ENCODE measurements at places on chromosomes 16 and 17.

DNA sequence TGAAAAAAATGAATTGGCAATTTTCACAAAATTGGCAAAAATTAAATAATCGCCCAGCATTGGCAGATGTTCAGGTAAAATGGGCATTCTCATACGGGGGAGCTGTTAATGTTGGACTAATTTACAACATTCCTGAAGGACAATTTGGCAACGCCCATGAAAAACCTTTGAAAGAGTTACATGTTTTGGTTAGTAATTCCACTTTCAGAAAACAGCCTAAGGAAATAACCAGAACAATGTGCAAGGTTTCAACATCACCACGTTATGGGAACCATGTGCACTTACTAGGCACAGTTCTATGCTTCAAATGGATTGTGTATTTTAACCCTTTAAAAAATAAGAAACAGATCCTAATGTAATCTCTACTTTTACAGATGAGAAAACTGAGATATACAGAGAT, 62.7 kb downstream of the CDYL2 start:
- H3K27ac ChIP-seq: no peak overlapping the region
- H3K4me3 ChIP-seq: no peak overlapping the region
- no peak for DNase-seq
- H3K36me3 ChIP-seq: no peaks in the 10 kb centered on the region
- H3K27me3 ChIP-seq: no peaks in the 10 kb centered on the region

- H3K4me3 ChIP-seq: no peak overlapping the region
- peaks cover 28% of the 10 kb centered on the region for H3K4me1 ChIP-seq
- no peaks in the 10 kb centered on the region for H3K27me3 ChIP-seq
- H3K27ac ChIP-seq: no peak overlapping the region
- H3K36me3 ChIP-seq: peaks cover 22% of the 10 kb centered on the region
These were observed 59.8 kb downstream of the NEUROD2 start for GRCh38 chr17:39547713-39548478.

- H3K4me3 ChIP-seq: no peak overlapping the region
- no peak for DNase-seq
- H3K27me3 ChIP-seq: no peaks in the 10 kb centered on the region
- no peaks in the 10 kb centered on the region for H3K36me3 ChIP-seq
- peaks cover 1% of the 10 kb centered on the region for H3K4me1 ChIP-seq
These were observed 378.0 kb downstream of the SLC39A11 start for GRCh38 chr17:72714357-72714966.

DNA sequence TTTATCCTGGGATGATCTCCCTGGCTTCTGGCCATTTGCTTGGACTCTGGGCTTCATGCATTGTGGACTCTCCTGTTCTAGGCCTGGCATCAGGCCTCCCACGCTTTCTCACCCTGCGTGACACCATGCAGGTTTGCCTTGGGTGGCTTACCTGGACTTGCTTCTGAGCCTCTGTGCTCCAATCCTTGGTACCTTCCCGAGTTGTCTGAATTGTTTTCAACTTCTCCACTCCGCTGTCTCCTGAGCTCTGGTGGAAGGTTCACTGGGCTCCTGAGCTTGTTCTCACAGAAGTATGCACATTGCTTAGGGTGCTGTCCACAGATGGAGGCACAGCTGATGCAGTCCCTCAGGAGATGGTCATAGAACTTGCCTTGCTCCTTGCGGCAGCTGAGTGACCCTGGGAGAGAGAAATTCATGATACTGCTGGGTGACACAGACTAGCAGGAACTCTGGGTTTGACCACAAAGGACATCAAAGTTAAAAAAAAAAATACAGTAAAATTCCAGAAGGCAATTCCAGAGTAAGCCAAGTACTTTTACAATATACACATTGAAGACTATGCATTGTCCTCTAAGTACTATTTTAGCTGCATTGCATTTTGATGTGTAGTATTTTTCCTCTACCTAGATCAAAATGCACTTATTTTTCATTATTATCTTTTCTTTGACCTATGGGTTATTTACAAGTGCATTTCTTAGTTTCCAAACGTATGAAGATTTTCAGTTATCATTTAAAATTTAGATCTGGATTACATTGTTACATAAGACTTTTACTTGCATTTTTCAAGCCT, 23.1 kb downstream of the TNFRSF13B start:
- H3K4me3 ChIP-seq: no peak overlapping the region
- no peak overlapping the region for H3K27ac ChIP-seq
- H3K27me3 ChIP-seq: no peaks in the 10 kb centered on the region
- DNase-seq: no peak
- peaks cover 23% of the 10 kb centered on the region for H3K4me1 ChIP-seq

DNA sequence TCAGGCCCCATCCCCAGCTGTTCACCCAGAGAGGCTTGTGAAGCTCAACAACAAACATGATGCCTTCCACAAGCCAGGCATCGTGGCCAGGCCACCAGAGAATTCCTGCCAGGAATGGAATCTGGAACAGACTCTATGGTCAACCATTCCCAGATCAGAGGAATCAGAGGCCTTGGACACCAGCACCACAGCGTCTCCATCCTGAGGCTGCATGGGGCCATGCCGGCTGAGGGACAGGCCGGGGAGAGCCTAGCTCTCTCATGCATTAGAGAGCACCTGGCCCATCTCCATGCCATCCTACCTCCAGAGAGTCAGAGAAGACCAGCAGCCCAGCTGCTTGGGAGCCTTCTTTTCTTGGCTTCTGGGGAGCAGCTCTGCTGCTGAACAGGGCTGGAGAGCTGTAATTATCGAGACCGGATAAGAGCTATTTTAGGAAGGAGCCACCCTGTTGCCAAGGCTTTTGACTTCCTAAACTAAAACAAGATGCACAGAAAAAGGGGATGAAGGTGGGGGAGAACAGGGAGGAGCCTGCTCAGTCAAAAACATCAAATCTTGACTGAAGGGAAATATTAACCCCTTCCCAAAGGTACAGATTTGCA, 24.5 kb upstream of the MTMR4 start:
- no peak for DNase-seq
- H3K27ac ChIP-seq: no peak overlapping the region
- H3K4me3 ChIP-seq: no peak overlapping the region

DNA sequence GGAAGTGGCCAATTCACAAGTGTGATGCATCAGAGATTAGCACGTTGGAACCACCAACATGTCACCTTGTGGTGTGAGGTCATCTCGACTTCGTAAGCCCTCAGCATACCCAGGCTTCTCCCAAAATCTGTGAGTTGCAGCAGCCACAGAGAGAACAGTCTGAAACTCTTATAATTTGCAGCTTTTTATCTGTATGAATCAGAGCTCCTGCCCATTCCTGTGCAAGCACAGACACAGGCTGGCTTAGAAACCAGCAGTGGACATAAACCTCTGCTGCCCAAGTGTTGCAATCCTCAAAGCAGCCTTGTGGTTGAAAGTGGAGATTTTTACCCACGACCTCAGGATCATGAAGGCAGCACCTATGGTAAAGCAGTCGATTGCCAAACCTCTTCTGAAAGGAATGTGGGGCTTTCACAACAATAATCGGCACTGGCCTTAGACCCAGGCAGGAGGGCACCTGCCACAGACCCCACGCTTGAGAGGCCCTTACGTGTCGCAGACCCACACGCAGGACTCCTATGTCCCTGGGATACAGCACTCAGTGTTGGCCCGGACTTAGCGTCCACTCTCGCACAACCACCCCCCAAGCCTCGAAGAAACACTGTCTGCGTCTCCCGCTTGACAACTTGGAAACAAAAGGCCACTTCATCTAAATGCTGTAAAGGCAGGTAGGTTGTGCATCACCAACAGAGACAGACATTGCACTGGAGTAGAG, 24.5 kb upstream of the OSGIN1 start:
- no peak overlapping the region for H3K27ac ChIP-seq
- no peaks in the 10 kb centered on the region for H3K4me1 ChIP-seq
- DNase-seq: no peak

- H3K36me3 ChIP-seq: no peaks in the 10 kb centered on the region
- H3K27me3 ChIP-seq: no peaks in the 10 kb centered on the region
- H3K4me3 ChIP-seq: no peak overlapping the region
- no peak for DNase-seq
- H3K4me1 ChIP-seq: no peaks in the 10 kb centered on the region
- no peak overlapping the region for H3K27ac ChIP-seq
These were observed 79.5 kb upstream of the CCL1 start for GRCh38 chr17:34442387-34443111.

GRCh38 chr16:87741700-87742415, 23.9 kb downstream of the KLHDC4 start:
- no peaks in the 10 kb centered on the region for H3K4me1 ChIP-seq
- DNase-seq: no peak
- H3K27ac ChIP-seq: no peak overlapping the region
- no peak overlapping the region for H3K4me3 ChIP-seq

GRCh38 chr16:14502932-14503741, 126.9 kb downstream of the PARN start:
- no peak for DNase-seq
- no peaks in the 10 kb centered on the region for H3K27me3 ChIP-seq
- H3K4me3 ChIP-seq: no peak overlapping the region

DNA sequence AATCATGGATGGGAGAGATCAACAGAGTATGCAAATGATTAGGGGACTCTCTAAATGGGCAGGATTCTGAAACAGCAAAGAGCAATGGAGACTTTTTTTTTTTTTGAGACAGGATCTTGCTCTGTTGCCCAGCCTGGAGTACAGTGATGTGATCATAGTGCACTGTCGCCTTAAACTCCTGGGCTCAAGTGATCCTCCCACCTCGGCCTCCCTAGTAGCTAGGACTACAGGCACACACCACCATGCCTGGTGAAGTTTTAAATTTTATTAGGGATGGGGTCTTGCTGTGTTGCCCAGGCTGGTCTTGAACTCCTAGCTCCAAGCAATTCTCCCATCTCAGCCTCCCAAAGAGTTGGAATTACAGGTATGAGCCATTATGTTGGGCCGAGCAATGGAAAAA, 255.0 kb upstream of the ZFHX3 start:
- no peaks in the 10 kb centered on the region for H3K27me3 ChIP-seq
- no peak for DNase-seq
- H3K27ac ChIP-seq: no peak overlapping the region
- no peaks in the 10 kb centered on the region for H3K36me3 ChIP-seq

DNA sequence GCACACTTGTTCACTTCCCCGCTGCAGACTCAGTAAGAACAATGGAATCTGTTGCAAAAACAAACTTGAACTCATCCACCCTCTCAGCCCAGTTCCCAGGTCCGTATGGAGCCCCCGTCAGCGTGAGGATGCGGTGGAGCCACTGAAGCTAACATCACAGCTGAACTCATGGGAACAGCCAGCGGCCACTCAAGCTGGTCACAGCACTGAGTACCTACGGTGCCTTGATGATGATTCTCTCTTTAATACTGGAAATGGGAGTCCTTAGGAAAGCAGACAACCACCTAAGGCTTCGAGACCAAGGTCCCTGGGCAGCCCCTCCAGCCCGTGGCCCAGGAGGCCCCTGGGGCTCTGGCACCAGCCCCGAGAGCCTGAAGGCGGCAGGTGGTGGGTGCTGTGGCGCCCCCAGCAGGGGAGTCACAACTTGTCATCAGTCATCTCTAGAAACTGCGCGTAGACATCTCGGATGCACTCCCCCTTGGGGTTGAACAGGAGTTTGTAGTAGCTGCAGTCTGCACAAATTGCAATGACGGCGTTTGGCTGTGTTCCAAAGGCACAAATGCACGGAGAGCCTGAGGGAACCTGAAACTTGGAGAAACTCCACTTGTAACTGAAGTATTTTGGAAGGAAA, 31.0 kb upstream of the RHOT1 start:
- DNase-seq: peak; percentile 27
- peaks cover 3% of the 10 kb centered on the region for H3K4me1 ChIP-seq
- no peak overlapping the region for H3K27ac ChIP-seq
- no peak overlapping the region for H3K4me3 ChIP-seq
- H3K27me3 ChIP-seq: no peaks in the 10 kb centered on the region

- no peaks in the 10 kb centered on the region for H3K27me3 ChIP-seq
- H3K36me3 ChIP-seq: no peaks in the 10 kb centered on the region
These were observed 1.6 kb upstream of the KRTAP2-4 start for GRCh38 chr17:41067281-41067680.

DNA sequence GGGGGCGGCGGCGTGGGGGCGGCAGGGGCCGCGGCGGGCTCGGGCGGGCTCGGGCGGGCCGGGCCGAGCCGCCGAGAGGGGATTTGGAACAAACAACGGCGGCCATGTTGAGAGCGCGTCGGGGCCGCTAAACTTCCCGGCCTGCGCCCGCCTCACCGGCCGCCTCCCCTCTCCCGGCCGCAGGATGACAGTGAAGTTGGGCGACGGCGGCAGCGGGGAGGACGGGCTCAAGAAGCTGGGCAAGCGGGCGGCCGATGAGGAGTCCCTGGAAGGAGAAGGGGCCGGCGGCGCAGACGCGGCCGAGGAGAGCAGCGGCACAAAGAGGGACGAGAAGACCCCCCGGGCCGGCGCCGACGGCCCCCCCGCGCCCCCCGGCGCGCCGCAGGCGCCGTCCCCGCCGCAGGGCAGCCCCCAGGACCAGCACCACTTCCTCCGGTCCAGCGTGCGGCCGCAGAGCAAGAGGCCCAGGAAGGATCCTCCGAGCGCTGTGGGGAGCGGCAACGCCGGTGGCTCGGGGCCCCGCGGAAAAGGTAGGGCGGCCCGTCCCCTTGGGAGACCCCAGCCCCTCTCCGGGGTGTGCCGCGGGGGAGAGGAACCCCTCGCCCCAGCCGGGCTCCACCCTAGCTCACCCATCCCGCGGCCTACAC, 2.4 kb downstream of the CRAMP1 start:
- H3K4me1 ChIP-seq: peaks cover 35% of the 10 kb centered on the region
- no peak overlapping the region for H3K27ac ChIP-seq
- peaks cover 21% of the 10 kb centered on the region for H3K36me3 ChIP-seq
- peak; percentile 55 for DNase-seq
- no peaks in the 10 kb centered on the region for H3K27me3 ChIP-seq
- peak overlapping the region; percentile 52 for H3K4me3 ChIP-seq

DNA sequence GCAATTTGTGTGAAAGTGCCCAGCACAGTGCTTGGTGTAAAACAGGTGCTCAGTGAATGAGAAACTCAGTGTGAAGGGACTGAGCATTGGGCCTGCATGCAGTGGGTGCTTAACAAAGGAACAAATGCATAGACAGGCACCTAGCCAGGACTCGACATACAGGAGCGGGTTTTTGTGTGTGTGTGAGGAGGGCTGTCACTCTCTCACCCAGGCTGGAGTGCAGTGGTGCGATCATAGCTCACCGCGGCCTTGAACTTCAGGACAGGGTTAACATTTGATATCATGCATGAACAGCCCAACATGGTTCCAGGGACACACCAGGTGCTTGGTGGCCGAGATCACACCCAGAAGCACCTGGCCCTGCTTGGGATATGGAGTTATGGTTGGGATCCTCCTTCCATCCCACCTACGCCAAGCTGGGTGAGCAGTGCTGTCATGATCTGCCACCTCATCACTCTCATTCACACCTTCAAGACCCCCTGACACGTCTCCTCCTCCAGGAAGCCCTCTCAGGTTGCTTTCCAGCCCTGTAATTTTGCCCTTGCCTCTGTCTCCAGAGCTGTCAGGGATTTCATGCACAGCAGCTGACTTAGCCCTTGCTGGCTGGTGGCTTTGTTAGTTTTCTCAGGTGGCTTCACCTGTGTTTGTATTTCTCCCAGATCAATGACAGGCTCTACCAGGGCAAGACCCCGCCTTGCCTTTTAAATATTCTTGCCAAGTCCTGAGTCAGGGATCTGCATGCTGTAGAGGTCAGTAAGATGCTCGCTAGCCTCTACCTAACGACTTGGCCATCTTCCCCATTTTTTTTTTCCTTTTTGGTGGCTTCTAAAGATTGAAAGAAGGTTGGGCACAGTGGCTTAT, 66.4 kb downstream of the OR1D5 start:
- H3K4me1 ChIP-seq: peaks cover 7% of the 10 kb centered on the region
- no peaks in the 10 kb centered on the region for H3K27me3 ChIP-seq
- H3K27ac ChIP-seq: no peak overlapping the region
- H3K4me3 ChIP-seq: no peak overlapping the region
- peaks cover 14% of the 10 kb centered on the region for H3K36me3 ChIP-seq

All from B cell (primary cell).